ENCODE measurements at places on chromosomes 13 and 19.

DNA sequence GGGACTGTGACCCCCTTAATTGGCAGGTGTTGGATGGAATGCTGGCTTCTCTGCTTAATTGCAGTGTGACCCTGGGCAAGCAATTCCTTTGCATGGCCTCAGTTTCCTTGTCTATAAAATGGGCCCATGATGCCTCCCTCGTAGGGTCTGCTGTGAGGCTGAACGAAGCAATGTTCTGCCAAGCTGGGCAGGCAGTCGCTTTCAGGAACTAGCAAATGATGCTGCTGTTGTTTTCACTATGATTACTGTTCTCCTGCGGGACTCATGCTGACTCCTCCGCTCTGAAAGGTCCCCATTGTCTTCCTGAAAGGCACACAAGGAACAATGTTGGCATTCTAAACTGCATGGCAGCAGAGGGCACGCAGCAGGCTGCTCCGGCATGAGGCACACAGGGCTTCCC is 6.8 kb downstream of the BICRA start:
- DNase-seq, result no peak

- DNase-seq, result no peak
Observed at GRCh38 chr19:54551950-54552912, 21.4 kb upstream of the LILRA2 start.

- no peak for DNase-seq
Observed at GRCh38 chr19:44539991-44540390, 10.5 kb upstream of the CEACAM20 start.

- DNase-seq, result no peak
Observed at GRCh38 chr13:74569251-74569650, 435.0 kb upstream of the KLF12 start.

- DNase-seq, result peak; percentile 34
Observed at GRCh38 chr19:18439025-18439909, 1.3 kb upstream of the ISYNA1 start.

- no peak for DNase-seq
Observed at GRCh38 chr19:16566161-16566560, 6.1 kb downstream of the SLC35E1 start.

DNA sequence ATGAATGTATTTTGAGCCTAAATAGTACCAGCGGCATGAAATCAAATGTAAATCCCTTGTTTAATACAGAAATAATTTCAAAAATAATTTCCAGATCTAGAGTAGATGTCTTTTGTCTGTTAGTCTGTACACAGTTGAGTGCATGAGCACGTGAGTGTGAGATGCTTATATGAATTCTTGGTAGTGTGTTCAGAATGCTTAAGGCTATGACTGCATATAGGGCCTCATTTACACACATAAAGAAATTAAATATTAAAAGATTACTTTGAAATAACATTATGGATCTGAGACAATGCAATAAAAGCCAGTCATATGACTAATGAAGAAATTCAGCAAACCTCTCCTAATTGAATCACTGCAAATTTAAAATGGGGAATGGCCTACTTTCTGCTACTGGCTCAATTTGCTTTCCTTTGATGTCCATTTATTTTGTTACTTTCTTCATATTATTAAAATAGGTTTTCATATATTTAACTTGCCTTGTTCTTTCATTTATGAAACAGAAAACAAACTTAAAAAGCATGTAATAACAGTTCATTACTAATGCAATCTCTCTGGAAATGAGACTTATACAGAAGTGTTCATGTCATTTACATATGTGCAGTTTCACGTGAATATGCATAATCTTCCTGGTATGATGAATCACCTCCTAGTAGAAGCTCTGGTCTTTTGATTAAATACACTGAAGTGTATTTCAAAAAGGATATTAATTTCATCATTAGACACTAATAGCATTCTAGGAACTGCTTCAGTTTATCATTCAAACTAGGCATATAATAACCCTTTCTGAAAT is 4.5 kb downstream of the AMER2 start:
- DNase-seq, result no peak

DNA sequence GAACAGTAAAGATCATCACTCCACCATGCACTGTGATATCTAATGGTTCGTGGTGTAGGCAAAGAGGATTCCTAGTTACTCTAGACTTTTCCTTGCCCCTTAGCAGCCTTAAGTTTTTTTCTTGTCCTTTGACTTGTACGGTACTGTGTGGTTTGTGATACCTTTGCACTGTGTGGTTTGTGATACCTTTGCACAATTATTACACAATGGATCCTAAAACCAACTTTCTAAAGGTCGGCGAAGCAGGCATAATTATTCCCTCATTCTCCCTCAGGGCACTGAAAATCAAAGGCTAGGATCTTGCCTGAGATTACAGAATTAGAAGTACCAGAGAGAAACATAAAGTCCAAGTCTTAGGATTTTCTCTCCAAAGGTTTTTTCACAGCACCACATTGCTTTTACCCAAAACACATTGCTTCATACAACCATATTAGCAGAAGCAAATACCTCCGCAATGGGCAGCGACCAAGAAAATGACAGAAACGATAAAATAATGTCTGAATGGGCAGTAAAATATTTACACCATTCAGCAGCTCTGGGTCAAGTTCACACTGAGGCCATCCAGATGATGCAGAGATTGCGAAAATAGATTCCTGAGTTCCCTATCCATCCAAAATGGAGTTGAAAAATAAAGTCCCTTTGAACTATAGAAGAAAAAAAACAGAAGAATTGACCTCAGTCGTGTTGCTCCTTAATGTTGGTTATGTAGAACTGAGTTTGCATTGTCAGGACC is 106.4 kb downstream of the FGF14 start:
- no peak for DNase-seq

DNA sequence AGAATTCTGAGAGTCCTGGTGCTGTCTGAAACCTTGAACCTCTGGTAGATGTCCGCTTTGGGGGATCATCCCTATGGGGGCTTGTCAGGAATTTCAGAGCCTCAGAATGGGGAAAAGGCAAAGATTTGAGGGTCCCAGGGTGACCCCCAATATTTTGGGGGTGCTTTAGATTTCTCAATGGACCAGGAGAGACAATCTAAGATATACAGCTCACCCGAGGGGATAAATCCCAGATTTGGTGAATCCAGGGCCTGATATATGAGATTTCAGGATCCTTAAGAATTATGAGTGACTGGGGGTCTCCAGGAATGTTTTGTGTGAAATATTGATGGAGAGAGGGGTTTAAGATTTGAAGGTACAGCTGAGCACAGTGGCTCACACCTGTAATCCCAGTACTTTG is 3.3 kb downstream of the CAPN12 start:
- DNase-seq, result no peak

GRCh38 chr13:39051157-39051556 is 12.9 kb downstream of the NHLRC3 start:
- DNase-seq, result no peak

DNA sequence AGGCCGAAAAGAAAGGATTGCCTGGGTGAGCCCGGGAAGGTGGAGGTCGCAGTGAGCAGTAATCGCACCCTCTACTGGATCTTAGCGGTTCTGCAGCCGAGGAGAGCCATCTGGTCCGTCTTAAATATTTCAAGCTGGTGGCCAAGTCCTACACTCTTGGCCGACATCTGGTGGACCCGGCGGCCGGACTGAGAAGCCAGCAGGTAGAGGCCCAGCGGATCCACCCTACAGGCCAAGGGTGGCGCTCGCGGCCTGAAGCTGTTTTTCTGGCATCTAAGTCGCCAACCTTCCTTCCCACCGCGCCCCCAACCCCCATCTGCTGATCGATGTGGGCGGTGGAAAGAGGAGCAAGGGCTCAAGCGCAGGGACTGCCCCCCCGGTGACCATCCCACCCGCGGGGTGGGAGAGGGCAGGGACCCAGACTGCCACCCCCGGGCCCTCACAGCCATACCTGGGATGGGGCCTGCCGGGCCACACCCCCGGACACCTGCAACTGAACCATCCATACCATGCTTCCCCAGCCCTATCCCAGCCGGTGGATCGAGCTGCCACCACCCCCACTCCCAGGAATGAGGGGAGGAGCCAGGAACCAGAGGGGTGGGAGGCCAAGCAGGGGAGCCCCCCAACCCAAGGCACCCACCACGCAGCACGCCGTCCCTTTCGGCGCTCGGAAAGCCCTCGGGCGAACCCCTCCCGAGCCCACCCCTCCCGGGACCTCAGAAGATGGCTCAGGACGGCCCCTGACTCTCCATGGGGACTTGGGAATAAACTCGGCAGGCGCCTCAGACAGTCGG is 46.3 kb upstream of the ZNF730 start:
- no peak for DNase-seq

GRCh38 chr13:112648966-112649690 is 40.7 kb upstream of the ATP11A start:
- DNase-seq, result no peak

DNA sequence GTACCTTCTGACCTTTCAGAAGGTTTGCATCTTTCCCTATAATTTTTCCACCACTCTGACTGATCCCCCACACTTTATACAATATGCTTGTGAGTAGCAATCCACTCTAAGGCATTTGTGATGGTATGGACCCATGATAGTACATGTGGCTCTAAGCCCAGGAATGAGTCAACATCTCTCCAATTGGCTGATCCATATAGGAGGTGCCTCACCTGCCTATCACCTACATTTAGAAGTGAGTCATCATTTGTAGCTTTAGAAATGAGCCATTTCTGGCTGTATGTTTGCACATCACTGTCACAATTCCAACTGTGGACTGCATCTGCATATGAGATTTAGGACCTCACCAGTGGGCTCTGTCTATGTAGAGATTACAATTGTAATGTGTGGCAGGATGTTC is 133.1 kb upstream of the ZNF91 start:
- DNase-seq, result no peak

DNA sequence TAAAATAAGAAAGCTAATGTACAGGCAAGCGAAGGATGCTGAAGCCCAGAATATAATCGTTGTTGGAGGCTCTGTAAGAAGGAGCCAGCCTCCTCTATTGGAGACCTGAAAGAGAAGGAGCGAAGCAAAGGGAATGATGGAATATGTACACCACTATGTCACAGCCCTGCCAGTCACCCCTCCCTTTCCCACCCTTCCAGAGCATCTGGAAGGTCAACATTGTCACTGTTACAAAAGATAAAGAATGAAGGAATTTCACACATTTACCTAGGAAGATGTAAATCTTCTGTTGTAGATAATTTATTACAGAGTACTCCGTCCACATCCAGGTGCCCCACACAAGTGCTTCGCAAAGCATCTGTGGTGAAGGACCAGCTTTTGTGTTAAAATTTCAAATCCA is 39.7 kb upstream of the SACS start:
- DNase-seq, result no peak

- DNase-seq, result no peak
Observed at GRCh38 chr19:49441960-49442350, 628 bp upstream of the SLC17A7 start.

DNA sequence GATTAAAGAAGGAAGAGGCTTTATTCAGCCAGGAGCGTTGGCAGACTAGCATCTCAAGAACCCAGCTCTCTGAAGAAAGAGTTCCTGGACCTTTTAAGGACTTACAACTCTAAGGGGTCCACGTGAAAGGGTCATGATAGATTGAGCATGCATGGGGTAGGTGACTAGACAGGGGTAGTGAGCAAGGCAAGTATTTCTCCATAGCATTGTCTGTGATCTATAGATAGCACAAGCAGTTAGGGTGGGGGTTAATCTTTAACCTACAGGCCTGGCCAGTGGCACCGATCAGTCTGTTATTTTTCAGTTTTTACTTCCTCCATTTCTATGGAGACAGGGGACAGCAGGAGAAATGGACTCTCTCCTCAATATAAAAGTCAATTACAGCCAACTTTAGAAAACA is 983.7 kb downstream of the SLITRK1 start:
- no peak for DNase-seq

GRCh38 chr13:112733112-112733511 is 43.3 kb downstream of the ATP11A start:
- no peak for DNase-seq

DNA sequence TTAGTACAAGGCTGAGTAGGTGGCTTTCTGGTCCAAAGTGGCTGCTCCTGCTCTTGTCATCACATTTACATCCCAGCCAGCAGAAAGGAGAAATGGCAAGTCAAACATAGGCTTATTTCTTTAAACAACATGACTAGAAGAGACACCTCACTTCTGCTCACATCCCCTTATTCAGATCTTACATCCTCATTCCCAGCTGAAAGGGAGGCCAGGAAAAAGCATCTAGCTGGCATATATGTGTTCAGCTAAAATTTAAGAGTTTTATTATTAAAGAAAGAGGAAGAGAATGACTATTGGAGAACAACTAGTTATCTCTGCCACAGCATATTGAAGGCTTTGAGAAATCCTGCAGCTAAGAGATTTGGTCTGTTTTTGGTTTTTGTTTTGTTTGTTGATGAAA is 34.1 kb downstream of the RGCC start:
- no peak for DNase-seq

DNA sequence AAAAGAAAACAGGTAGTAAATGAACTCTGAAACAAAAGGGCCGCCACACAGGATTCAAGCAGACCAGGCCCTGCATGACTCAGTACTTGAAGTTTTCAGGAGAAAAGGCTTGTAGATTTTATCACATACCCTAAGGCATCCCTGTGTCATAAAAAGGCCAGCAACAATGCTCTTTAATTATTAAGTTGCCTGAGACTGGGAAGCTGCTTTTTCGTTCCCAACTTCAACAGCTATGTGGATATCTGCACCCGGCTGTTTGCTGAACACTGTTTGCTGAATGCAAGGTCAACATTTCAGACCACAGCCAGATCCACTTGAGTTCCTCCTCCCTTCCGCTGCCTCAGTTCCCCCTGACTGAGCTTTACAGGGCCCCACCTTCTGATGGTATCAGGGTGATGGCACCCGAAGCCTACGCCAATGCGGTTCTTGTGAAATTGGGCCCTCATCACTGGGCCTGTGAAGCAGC is 6.1 kb upstream of the ECH1 start:
- no peak for DNase-seq

- no peak for DNase-seq
Observed at GRCh38 chr13:47598340-47598911, 402.6 kb downstream of the SUCLA2 start.

DNA sequence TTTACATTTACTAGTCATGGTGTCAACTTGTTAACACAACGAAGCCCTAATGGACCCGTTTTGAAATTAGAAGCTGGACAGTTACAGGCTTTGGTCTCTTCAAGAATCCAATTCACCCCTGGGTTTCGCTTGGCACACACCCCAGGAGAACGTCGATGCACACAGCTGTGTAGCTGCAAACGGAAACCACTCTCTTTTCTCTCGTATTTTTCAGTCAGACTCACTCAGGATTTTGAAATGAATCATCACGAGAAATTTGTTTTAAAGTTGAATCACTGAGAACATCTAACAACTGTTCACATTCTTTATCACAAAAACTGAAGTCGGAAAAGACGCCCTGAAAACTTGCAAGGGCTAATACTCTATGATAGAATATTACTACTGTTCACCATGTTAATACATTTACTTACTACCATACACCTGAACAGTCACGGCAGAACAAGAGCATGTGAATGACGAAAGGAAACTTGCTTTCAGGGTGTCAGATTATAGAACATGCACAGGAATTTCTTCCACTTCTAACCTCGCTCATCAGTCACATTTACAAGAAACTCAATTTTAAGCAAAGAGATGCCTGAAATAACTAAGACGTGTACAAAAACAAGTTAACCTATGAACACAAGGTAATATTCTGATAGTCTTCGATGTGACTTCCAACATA is 4.7 kb downstream of the PNMA8A start:
- peak; percentile 80 for DNase-seq

GRCh38 chr13:106156468-106156867 is 379.0 kb downstream of the EFNB2 start:
- DNase-seq, result peak; percentile 80

- DNase-seq, result no peak
Observed at GRCh38 chr13:111898956-111899713, 167.8 kb upstream of the SOX1 start.

GRCh38 chr19:9144920-9145319 is 4.7 kb downstream of the ZNF317 start:
- no peak for DNase-seq

GRCh38 chr13:27978301-27978968 is 9.3 kb upstream of the CDX2 start:
- no peak for DNase-seq
